Fibroblast of villous mesenchyme (primary cell): ENCODE measurements at places on chromosomes 12 and 14. TPM values are rescaled to one million over a fixed set of nuclear protein-coding genes. Genes with fewer than 3 reads are reported as not detected.

- DNase-seq: no peak
These were observed 946.0 kb downstream of the GALC start for GRCh38 chr14:87046960-87047359.

The ADAMTS20 gene
- total RNA-seq: under 0.01 TPM in 2 replicates

The ABCB9 gene
- total RNA-seq: 12.1 and 12.9 TPM in 2 replicates

The GLIPR1L1 gene
- not detected in 2 replicates for total RNA-seq

The KRT74 gene
- total RNA-seq: not detected in 2 replicates

The PLEKHG7 gene
- not detected in 2 replicates for total RNA-seq

DNA sequence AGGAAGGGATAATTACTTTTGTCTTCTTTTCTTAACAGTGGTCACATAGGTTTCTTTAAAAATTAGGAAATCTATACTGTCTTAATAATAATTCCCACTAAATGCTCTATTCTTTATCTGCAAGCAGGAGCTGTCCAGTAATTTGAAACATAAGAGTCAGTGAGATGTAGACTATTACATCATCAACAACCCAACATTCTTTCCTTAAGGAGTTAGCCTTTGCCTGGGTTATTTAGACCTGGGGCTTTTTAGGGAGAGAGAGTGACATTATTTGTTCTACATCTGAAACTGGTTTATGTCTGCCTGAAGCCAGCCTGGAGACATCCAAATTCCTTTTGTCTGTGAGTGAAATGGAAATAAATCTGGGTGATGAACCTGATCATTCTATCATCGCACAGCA lies 294.4 kb downstream of the TMTC2 start:
- DNase-seq: no peak
